ENCODE measurements at places on chromosomes 5 and 9.

DNA sequence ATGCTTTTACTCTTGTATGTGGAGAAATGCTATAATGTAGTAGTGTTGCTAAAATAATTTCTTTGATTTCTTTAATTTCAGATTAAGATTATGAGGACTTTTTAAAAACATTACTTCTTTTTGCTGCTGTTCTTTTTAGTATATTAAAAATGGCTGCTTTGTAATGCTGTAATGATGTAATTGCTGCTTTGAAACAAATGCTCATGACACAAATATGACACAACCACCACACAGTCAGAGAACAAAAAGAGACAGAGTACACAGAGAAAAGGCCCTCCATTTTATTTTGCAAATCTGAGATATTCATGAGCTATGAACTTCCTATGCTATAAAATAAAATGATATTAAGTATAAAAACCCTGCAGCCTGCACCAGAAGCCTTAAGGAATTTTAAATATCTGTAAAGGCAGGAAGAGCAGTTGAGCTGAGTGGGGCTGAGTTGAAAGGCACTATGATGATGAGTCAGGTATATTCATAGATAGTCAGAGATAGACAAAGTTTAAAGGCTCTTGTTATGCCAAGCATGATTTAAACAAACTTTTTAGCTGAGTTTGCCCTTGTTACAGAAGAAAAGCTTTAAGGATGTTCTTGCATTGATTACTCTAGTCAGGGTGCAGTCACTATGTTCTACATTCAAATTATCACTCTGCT is 5.1 kb upstream of the POU5F2 start:
- DNase-seq, result no peak

DNA sequence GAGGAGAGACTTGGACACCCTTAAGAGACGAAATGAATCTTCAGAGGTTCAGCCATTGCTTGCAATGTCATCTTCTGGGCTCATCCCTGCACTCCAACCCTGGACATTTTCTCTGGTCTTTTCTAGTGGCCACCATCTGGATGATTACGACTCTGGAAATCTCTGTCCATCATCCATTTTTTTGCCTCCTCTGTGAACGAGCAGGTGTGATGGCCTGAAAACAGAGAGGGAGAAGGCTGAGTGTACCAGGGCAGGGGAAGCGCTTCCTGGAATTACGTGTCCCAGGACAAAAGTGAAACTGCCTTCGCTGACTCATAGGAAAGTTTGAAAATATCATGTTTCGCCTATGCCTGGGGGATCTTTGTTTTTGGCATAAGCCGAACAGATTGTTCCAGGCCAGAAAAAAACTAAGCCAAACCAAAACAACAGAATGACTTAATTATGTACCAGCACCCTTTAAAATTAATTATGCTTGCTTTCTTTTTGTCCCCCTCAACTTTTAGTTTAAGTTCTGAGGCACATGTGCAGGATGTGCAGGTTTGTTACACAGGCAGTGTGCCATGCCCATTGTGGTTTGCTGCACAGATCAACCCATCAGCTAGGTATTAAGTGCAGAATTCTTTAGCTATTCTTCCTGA is 31.9 kb downstream of the ANKRD33B start:
- DNase-seq, result peak; percentile 25

- no peak for DNase-seq
Observed at GRCh38 chr5:2205185-2205585, 322.5 kb upstream of the IRX4 start.

DNA sequence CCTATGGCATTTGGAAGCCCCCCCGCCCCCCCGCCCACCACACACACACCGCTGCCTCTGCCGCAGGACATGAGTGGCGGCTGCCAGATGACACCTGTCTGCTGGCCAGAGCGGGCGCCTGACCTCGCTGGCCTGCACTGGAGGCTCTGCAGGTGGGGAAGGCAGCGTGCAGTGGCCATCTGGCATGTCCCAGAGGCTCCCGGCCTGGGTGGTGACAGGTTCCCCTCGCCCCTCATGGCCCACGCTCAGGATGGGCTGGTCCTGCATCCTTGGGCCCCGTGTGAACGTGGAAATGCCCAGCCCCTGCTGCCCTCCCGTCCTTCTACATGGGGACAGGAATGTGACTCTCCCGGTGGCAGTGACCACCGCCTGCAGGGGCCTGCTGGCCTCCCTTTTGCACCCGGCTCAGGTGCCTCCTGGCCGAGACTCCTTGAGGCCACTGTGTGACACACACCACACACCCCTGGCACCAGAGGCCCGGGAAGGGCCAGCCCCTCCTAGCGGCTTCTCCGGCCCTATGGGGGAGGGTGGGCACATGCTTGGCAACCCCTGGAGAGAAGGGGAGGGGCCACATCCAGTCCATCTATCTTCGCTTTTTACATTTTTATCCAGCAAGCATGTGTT is 30.3 kb downstream of the IRX4 start:
- no peak for DNase-seq

- no peak for DNase-seq
Observed at GRCh38 chr5:174229514-174230370, 184.2 kb downstream of the NSG2 start.

- DNase-seq, result no peak
Observed at GRCh38 chr9:73615557-73615956, 463.9 kb downstream of the ANXA1 start.

DNA sequence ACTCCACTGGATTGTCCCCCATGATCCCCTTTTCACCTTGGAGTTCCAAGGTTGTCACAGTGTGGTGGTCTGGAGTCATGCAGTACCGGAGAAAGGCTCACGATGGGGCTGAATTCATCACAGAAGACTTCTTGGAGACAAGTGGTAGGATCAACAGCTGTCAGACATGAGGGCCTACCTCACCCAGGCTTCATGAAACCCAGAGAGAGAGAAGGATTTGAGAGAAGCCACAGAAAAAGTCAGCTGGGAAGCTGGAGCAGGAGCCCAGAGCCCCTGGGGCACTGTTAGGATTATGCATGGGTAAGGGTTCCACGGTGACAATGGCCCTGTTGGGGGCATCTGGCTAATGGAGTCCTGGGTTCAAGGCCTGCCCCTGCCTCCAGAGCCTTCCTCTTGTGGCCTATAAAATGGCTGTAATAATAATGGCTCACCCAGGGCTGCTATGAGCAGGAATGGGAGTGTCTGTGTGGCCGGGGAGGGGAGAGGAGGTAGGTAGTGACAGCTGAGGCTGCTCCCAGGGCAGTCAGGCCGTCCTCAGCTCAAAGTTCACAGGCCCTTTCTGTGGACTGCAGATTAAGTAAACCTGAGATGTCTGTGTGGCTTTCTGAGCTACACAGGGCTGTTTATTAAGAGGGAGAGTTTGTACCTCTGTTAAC is 910 bp downstream of the TRIM14 start:
- no peak for DNase-seq

DNA sequence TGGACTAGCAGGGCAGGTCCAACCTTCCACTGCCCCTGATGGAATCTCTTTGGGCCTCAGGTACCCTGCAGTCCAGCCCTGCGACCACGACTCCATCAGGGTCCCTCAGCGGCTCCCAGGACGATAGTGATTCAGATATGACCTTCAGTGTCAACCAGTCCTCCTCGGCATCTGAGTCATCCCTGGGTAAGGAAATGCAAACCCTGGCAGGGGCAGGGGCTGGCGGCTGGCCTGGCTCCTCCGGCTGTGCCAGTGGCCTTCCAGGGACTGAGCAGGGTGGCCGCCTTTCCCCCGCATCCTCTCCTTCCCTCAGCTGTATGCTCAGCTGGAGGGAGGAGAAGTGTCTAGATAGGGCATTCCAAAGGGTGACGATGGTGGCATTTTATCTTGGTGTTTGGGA is 45.0 kb downstream of the NEURL1B start:
- DNase-seq, result no peak

DNA sequence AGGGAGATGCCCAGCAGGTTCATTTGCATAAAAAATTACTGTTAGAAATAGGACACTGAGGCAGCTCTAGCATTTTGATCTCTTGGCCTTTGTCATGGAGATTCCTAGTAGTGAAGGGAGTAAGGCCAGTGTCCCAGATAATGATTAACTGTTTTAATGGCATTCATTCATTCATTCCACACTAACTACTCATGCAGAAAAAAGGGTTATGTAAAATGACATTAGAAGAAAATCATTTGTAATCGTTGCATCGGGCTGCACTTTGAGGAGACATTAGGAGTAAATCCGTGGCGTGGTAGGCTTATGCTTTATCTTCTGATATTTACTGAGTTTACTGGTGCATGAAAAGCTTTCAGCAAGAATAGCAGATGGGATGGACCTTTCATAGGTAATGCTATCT is 82.6 kb upstream of the GRHPR start:
- no peak for DNase-seq

DNA sequence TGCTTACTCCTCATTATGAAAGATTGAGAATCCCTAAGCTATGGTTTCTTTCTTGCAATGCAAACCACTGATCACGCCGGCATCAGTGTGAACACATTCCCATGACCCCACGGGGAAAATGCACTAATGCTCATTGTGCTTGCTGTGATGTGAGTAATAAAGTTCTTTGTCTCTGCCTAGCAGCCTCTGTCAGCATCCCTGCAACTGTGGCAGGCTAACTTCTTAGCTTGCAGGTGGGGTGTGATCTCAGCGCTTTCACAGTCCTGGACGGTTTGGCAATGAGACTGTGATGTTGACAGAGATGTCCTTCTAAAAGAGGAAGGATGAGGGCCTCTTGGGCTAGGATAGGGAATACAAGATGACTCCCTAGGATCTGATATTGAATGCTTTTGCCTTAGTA is 1218.7 kb downstream of the EFNA5 start:
- no peak for DNase-seq

GRCh38 chr9:18485714-18486113 is 11.8 kb downstream of the ADAMTSL1 start:
- DNase-seq, result no peak

- DNase-seq, result peak; percentile 78
Observed at GRCh38 chr5:75053304-75054133, 1.2 kb upstream of the GCNT4 start.

DNA sequence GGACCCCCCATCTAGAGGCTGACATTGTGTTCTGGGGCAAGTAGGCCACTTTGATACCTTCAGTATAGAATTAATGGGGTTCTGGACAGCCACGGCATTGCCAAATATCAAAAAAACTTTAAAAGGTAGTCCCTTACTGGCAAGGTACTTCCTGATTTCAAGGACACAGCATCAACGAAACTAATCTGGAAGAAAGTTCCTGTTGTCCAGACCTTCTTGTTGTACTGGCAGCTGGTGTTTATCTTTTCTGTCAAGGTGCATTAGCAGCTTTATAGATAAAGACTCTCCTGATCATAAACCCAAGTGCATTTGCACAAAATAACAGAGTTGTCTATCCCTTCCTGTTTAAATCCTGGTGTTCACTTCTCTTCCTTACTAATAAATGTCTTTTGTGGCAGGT is 23.7 kb upstream of the GOLGA1 start:
- DNase-seq, result no peak

GRCh38 chr5:134079748-134080581 is 34.5 kb upstream of the TCF7 start:
- no peak for DNase-seq

DNA sequence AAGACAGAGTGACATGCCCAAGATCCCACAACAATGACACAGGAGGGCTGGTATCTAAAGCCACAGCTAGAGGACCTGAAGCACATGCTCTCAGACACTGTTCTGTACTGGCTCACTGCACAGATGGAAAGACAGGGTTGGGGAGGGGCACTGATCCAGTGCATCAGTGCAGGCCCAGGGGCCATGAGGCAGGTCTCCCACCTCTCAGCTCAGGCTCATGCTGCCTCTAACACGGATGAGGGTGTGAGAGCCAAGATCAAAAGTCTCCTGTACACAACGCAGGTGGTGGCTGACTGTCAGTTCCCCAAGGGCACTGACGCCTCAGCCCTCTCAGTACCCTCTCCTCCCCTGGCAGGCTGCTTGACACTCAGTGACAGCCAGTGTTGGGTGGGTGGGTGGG is 10.9 kb downstream of the RAPGEF1 start:
- DNase-seq, result no peak

DNA sequence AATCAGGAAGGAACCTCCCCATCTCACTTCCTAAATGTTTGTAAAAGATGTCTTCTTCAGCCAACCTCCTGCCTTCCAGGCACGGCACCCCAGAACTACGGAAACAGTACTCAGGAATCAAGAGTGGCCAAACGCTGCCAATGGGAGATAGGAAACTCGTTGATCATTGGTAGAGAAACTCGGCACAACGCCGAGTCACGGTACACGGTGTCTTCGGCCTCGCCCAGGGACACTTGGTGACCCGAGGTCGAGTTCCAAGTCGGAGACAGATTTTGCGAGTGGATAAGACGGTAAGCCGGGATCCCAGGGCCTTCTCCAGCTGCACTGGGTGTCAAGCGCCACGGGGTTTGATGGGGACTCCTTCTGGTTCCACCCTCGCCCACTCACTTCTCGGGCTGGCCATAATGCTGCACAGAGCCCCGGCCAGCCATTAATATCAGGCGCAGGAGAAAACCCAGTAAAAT is 343 bp downstream of the KIAA0825 start:
- no peak for DNase-seq

- DNase-seq, result no peak
Observed at GRCh38 chr5:138370537-138370936, 18.1 kb downstream of the KDM3B start.

DNA sequence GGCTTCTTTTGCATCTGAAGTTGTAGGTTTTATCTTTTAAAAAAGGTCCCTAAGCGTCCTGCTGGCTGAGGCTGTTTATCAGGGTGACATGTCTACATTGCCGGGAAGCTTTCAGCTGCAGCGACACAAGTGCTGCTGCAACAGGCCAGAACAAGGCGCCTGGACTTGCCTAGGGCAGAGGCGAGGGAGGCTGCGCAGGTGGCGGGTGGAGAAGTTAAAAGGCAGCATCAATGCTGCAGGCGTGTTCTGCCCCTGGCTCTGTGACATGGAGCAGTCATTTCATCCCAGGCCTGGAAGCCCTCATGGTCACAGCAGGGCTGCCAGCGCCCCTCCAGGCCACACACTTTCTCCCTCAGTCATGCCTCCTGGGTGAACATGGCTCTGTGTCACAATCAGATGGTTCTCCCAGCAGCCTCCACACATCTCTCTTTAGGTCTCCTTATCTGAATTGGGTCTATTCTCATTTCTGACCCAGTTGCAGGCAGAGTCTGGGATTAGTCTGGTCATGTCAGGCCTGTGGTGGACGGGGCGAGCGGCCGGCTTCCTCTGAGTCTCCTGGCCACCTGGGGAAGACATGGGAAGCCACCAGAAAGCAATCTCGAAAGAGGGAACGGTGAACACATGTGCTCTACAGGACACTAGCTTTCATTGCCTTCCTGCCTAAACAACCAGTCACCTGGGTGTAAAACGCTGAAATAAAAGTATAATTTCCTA is 41.3 kb downstream of the IRX2 start:
- DNase-seq, result no peak

DNA sequence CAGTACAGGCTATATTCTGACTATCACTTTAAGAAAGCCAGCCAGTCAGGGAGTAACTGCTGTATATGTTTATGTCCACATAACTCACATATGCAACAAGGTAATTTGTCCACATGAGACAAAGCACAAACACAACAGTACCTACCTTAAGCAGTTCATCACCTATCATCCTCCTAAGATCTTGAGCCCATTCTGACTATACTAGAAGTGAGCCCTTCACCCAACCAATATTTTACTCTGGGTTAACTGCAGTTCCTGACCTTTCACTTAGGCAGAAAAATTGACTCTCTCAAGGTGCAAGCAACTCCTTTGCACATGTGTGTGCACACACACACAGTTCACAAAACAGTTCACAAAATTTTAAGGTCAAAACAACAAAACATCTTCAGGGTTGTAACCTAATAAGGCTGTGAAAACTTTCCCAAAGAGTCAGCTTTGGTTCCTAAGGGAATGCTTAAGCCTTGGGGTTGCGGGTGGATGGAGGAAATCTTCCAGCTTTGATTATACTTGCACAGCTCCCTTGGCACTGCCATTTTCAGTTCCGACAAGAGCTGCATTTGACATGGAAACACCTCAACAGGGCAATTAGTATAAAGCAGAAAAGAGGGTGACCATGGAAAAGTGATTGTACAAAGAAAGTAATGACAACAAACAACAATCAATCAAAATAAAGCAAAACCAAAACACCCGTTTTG is 215.3 kb downstream of the NFIB start:
- no peak for DNase-seq

Data from type B pancreatic cell (in vitro differentiated cells).